ENCODE measurements at places on chromosomes 7 and 10. TPM values are rescaled to one million over a fixed set of nuclear protein-coding genes. Genes with fewer than 3 reads are reported as not detected.

DNA sequence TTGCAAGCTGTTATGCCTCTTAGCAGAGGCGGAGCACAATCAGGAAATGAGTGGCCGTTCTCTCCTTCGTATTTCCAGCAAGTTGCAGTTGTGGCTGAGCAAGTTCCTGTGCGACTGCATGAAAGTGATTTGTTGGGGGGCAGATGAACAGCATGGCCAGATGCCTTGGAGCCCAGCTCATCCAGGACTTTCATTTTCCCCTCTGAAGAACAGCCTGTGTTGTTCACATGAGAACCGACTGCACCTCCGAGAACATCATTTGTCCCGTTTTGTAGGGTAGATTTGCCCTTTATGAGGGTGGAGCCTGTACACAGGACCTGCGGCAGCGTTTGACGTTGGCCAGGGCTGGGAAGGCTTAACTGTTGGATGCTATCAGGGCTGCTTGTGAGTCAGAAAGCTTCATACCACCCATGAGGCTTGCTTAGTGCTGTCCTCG is 4.4 kb downstream of the BAG3 start:
- DNase-seq: peak; percentile 51

- no peak for DNase-seq
Measured at GRCh38 chr7:37684927-37685326, 1.4 kb downstream of the GPR141 start.

GRCh38 chr7:71976645-71977044 is 435.5 kb downstream of the CALN1 start:
- no peak for DNase-seq

DNA sequence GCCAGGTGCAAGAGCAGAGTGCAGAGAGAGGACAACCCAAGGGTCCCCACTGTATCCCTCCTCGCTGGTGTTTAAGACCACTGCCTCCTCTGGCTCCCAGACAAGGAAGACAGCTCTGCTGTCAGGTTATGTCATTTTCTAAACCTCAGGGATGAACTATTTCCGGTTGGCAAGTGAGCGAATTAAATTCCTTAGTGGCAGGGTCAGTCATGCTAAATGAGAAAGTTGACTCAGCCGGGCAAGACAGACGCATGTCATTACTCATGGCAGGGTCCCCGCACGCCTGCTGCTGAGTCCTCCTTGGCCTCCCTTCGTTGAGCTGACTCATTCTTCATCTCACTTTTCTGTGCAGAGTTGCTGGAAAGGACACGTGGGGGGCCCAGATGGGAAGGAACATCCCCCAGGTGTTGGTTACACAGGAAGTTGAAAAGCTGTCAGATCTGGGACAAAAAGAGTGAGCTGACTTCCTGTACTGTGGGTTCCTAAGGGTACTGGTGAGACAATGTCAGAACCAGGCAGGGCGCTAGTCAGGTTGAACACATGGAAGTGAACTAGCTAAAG is 47.1 kb upstream of the UCN3 start:
- no peak for DNase-seq

- DNase-seq: no peak
Measured at GRCh38 chr7:31028417-31028992, 23.6 kb upstream of the ADCYAP1R1 start.

DNA sequence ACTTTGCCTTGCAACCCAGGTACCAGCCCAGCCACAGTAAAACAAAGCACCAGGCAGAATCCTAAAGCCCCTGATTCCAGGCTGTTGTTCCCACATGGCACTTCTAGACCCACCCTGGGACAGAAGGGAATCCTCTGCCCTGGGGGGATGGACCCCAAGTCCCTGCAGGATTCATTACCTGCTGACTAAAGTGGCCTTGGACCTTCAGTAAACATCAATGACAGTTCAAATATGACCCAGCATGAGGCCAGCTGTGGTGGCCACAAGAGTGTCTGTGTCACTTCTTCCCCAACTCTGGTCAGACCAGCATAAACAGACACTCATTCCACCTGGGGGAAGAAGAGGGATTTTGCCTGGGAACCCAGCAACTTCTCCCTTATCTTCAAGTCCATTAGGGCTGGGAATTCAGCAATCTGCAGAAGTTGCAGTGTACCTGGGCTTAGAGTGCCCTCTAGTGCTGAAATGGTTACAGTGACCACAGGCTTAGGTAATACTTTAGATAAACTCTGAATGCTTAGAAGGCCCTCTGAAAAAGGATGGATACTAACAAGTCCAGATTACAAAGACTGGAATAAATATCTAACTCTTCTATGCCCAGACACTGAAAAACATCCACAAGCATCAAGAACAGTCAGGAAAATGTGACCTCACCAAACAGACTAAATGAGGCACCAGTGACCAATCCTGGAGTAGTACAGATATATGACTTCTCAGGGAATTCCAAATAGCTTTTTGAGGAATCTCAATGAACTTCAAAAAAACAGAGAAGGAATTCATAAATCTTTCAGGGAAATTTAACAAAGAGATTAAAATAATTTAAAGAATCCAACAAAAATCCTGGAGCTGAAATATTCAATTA is 108.5 kb upstream of the TMEM168 start:
- DNase-seq: no peak

PCLO gene
- total RNA-seq: 0.26 TPM

ARL5B gene
- total RNA-seq: 1.5 TPM

SPRN gene
- not detected for total RNA-seq

PTN gene
- 87.9 TPM for total RNA-seq

CLCN1 gene
- 0.21 TPM for total RNA-seq

GPR85 gene
- total RNA-seq: not detected

All from uterus (tissue), 4 donors.